Effector memory CD4-positive, alpha-beta T cell (primary cell): ENCODE measurements at places on chromosomes 4 and X.

GRCh38 chr4:170259631-170260153, 169.9 kb upstream of the AADAT start:
- DNase-seq, result no peak

- no peak for DNase-seq
These were observed 37.9 kb upstream of the FSTL5 start for GRCh38 chr4:162201673-162202072.

DNA sequence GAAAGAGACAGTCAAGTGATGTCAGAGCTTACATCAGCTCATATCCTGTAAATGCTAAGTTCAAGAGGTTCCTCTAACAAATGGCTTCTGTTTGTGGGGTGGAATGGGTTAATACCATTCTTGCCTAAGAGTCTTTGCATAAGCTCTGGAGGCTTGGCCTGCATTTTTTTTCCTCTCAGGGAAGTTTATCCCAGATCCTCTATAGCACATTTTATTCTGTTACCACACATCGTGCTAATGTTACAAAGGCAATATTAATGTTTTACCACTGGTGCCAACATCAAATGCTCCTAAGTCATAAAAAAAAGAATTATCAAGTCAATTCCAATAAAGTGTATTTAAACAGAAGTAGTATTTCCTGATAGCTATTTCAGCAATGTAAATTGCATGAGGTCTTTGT, 2.9 kb upstream of the ADH6 start:
- no peak for DNase-seq

DNA sequence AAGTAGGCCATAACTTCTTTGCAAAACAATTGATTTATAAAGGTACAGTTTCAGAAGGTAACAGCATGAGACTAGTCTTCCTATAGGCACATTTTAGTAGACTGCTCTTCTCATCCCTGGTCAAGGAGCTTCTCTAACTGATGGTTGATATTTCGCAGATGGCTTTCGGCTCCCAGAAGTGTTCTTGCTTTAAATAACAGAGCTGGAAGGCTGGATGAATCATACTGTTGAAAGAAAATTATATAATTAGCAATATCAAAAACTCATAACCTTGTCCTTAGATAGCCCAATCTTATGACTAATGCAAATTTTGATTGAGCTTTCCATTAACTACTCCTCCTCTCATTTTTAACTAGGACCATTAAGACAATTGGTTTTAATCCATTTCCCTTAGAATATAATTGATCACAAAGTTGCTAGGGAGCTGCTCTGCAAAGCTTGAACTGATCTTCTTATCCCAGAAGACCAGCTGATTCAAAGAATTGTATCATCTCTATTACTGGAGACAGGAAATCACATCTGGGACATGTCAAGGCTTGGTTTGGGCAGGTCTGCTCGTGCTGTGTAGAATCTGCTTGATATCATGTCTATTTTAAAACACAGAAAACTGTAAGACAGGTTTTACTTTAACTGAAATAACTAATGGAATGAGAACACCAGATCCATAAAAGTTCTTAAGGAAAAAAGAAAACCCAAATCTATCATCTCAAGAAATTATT, 38.6 kb downstream of the CENPU start:
- no peak for DNase-seq

- DNase-seq, result no peak
These were observed 258.6 kb downstream of the STIM2 start for GRCh38 chr4:27119239-27119638.

DNA sequence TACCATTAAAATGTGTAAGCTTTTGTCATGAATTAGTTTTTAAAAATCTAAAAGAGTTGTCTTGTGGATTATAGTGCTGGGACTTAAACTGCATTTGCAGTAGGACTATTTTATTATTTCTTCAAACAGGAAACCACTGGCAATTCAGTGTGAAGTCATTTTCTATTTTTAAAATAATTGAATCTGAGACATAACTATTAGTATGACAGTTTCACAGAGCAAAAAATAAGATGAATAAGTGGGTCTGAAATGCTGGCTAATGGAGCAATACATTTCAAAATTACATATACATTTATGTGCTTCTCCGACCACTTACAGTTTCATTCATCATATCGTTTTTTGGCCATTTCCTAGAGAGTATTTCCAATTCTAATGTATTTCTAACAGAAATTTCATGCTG, 75.3 kb upstream of the RAPGEF2 start:
- no peak for DNase-seq

- no peak for DNase-seq
These were observed 106.4 kb downstream of the MMRN1 start for GRCh38 chr4:90001023-90001422.

DNA sequence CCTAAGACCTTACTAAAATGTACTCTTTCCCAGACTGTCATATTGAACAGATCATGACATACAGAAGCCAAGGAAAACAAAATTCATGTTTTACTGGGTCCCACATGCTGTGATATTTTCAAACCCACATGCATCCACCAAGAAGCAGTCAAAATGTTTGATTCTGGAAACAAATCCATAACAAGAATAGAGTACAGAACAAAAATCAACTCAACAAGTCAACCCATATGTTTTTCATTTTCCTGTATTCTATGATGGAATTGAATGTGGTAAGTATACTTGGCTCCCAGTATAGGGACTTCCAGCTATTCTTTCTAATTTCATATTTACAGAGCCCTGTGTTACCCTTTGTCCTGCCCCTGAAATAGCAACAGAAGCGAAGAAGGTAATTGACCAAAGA, 106.8 kb downstream of the COL25A1 start:
- no peak for DNase-seq

GRCh38 chr4:87097075-87097474, 123.3 kb downstream of the KLHL8 start:
- DNase-seq, result no peak

DNA sequence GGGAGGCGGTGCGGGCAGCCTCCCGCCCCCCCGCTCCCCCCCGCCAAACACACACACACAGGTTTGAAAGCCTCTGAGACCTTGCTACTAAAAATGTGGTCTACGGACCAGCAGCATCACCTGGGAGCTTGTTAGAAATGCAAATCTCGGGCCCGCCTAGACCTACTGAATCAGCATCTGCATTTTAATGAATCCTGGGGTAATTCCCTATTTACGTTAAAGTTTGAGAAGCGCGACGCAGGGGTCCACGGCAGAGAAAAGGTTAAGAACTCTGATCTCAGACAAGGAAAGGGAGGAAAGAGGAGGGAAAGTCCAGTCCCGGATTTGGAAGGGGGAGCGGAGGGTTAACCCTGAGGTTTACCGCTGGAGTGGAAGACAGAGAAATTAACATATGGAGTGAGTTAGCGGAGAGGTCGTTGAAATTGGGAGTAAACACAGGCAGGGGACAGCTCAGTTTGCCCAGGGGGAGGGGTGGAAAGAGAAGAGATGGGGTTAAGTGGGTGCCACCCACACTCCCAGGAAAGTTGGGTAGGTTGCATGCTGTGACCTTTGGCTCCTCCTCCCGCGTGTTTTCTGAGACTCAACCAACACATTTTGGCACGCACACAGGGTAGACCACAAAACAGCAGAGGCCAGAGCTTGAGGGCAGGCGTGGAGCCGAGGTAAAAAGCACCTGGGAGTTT, 483.6 kb downstream of the BCOR start:
- no peak for DNase-seq

DNA sequence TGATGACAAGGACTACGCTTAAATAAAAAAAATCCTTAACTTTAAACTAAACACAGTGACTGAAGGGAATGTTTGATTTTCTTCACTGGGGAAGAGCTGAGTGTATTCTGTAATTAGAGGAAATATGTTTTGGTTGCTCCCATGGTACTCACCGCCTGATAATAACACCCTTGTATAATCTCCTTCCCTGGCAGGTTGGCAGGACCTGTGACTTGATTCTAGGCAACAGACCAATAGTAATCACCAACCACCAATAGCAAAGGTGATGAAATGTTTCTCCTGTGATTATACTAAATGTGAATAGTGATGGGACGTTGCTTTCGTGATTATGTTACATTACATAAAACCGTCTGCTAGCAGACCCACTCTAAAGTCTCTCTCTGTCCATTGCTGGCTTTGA, 536.8 kb upstream of the CPEB2 start:
- DNase-seq, result no peak

DNA sequence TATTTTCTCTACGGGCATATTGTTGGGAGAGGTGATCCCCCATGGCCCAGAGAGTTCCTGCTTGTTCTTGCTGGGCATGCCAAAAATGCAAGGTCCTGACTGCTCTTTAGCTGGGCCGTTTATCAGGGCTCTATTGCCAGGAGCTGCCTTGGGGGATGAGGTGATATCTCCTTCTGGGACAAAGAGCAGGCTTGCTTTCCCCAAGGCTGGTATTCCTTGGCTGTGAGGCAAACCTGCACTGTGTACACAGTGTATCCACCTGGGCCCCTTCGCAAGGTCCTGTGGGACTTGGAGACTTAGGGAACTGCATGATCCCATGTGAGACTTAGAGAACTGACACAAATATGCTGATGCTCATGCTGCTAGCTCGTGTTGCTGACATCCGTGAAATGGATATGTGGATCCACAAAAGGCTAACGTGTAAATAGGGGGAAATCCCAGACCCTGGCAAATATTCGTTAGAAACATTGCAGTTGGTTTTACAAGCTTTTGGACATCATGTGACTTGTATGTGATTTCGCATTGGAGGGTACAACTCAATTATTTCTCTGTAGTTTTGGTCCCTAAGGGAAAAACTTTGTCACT, 24.4 kb upstream of the ZFX start:
- DNase-seq, result no peak

DNA sequence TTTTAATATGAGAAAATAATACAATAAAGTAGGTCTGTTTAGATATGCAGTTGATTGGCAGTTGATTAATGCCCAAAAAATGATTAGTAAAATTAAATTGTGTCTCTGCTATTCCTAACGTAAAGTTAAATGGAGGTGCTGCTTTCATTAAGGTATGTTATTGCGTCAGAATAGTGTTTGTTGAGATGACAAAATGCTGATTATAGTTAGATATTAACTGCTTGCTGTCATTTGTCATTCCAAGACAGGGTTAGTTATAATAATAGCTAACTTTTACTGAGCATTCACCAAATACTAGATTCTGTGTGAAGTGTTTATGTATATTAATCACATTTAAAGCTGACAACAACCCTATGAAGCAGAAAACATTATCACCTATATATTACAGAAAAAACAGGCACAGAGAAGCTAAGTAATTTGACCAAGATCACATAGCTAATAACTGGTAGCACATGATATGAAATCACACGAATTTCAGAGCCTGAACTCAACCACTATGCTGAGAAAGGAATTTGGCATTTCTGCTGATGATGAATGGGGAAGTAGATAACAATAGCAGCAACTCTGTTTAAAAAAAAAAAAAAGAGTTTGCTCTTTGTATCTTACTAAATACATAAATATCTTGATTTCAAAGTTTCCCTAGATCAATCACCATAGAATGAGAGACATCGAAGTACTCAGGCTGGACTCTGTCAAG, 59.7 kb upstream of the WDR44 start:
- no peak for DNase-seq

GRCh38 chr4:121242188-121242750, 78.1 kb upstream of the TNIP3 start:
- no peak for DNase-seq

- no peak for DNase-seq
These were observed 14.2 kb downstream of the ZNF185 start for GRCh38 chrX:152912106-152912505.

DNA sequence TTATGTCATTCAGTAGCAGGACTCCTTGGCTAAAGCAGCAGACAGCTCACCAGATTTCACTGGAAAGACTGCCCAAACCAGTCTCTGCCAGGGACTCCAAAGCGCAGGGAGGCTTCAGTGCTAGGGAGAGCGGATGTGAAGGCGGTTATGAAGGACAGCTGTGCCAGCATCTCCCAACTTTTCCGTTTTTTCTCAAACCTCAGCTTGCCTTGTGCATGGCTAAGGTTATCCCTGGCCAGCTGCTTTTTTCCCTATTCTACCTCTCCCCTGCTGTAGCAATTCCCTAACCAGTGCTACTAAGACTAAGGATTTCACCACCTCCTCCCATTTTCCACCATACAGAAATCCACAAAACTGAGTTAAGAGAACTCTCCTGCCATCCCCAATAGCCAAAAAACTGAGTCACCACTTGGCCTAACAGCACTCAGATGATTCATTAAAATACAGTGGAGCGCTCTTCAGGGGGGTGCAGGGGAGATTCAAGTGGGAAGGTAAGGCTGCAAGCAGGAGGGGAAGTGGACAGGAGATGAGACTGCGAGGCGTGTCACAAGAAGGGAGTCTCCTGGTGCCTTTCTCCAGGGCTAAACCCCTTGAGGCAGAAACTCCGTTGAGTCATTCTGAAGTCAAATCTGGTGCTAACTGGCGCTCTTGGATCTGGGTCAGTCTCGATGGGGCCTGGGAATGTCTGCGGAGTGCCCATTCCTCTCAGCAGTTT, 90.7 kb downstream of the PALLD start:
- DNase-seq, result no peak

- DNase-seq, result no peak
These were observed 42.2 kb downstream of the ACOX3 start for GRCh38 chr4:8398347-8398746.

GRCh38 chrX:110163488-110163887, 154.4 kb downstream of the AMMECR1 start:
- no peak for DNase-seq

- DNase-seq, result no peak
These were observed 228.9 kb upstream of the TTC29 start for GRCh38 chr4:147174591-147174990.

DNA sequence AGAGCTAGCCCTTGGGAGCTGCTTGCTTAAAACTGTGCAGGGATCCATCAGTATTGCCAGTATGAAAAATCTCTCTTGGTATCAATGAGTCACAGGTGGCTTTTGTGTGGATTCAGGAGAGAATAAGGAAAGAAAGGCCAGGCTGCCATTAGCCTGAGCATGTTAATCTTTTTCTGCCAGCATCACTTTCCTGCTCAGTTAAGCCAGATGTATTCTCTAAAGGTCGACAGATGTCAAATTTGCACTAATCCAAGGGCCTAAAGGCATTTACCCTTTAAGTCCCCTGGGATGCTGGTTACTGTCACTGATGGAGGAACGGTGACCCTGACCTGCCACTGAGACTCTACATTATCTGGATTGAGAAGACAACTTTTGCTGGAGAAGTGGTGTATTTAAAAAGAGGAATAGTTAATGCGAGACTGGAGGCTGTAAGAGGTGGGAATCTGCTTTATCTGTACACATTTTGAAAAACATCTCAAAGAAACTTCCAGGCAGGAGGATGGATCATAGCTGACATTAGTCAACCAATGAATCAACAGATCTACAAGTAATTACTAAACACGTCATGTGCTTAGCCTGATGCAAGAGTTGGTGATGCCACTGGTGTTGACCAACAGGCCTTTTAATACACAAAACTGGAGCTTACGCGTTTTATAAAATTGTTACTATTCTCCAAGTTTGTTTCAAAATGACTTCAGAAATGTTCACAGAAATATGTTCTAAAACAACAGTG, 241.4 kb upstream of the ANXA3 start:
- no peak for DNase-seq

GRCh38 chrX:30196322-30196721, 19.0 kb upstream of the MAGEB2 start:
- DNase-seq, result no peak

DNA sequence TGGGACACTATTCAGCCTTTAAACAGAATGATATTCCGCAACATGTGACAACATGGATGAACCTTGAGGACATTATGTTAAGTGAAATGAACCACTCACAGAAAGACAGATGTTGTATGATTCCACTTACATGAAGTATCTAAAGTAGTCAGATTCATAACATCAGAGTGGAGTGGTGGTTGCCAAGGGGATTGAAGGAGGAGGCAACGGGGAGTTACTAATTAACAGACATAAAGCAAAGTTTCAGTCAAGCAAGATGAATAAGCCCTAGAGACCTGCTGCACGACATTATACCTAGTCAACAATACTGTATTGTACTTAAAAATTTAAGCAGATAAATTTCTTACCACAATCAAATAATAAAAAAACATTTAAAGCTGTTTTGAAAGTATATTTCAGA, 105.0 kb upstream of the NR0B1 start:
- no peak for DNase-seq
